ENCODE measurements at places on chromosomes 2 and 18.
A peak's percentile ranks its signal among the peaks of the same experiment; 100 is the strongest.

DNA sequence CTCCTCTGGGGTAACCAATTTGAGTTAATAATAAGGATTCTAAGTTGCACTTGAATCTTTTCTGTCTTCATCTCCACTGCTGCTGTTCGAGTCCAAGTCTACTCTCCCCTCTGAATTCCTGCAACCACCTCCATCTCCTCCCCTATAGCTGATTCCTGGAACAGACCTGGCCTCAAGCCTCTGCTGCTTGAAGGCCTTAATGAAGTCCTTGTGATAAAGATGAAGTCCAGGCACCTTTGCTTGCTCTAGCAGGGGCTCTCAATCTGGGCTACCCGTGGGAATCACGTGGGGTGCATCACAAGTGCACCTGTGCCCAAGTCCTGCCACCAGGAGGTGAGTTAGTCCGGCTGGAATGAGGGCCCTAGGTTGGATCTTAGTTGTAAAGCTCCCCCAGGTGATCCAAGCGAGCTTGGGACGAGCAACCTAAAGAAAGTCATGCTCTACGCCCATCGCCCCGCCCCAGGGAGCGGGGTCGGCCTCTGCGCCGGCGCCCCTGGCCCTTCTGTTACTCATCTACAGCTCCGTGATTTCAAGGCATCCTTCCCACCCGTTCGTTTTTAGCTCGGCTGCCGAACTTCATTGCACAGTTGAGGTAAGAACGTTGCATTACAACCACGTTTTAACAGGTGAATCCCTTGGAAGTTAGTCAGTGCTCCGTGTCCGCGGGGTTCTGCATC is 905 bp upstream of the IAH1 start:
- no peak for DNase-seq

GRCh38 chr2:135557530-135557929 is 26.2 kb downstream of the R3HDM1 start:
- DNase-seq: peak; percentile 21

DNA sequence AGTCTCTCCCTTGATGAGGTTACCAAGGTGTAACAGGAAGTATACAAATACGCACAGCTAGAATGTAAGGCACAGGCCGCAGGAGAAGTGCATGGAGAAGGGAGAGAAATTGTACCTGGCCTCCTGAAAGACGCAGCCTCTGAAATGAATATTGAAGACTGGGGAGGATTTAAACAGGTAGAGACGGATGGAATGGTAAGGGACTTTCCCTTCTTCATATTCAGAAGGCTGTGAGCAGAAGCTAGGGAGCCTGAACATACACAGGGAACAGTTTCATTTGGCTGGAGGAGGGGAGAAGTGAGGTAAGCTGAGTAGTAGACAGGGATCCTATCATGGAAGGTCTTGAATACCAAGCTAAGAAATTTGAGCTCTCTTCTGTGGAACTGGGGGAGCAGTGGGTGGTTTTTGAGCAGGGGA is 112.7 kb downstream of the ANKRD44 start:
- no peak for DNase-seq

- peak; percentile 65 for DNase-seq
These were observed at the start of gene PDE11A for GRCh38 chr2:178072383-178073301. PDE11A (minus strand) TSS chr2:178072777; CDS start chr2:178072437, 340 bp downstream.

DNA sequence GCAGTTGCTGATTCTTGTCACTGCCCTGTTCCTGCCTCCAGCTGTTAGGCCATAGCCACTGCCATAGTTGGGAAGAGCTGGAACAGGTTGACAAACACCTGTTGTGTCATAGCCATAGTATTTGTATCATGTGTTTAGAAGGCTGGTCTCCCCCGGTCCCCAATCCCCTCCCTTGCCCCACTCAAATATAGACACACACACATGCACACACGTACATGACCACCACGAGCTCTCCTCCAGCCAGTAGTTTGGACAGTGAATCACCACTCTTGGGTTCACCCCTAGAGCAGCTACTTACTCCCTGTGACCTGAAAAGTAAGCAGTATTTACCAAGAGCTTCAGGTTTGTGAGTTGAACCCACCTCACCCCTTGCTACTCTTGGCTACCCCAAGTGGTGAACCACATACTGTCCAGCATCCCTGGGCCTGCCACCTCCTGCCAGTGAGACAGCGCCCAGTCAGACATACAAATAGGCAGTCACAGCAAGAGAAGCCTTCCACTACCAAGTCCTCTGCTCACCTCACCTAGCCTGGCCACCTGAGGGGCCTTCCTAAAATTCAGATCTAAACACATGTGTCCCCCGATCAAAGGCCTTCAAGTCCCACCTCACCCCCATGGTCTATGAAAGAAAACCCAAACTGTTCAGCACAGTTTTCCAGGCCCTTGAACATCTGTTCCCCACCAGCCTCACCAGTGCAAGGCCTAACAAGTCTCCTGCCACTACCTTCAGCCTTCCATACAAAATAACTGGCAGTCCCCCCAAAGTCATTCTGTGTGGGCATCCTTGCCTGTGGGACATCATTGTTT is 7.1 kb downstream of the PCBP1 start:
- DNase-seq: no peak

GRCh38 chr2:223626716-223627115 is 24.6 kb upstream of the SCG2 start:
- DNase-seq: peak; percentile 65

DNA sequence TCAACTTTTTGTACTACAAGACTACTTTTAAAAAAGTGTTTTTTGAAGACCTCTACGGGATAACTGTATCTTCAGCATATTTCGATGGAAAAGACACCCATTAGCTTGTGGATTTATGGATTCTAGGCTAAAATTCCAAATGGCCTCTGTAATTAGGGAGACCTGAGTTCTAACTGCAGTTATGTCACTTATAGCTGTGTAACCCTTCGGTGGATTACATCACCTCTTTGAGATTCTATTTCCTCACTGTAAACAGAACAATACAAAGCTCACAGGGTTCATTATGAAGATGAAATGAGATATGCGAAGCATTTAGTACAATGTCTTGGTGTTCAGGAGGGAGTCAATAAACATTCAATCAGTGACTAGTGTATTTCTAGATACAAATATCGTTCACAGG is 24.2 kb downstream of the LMAN2L start:
- DNase-seq: no peak

DNA sequence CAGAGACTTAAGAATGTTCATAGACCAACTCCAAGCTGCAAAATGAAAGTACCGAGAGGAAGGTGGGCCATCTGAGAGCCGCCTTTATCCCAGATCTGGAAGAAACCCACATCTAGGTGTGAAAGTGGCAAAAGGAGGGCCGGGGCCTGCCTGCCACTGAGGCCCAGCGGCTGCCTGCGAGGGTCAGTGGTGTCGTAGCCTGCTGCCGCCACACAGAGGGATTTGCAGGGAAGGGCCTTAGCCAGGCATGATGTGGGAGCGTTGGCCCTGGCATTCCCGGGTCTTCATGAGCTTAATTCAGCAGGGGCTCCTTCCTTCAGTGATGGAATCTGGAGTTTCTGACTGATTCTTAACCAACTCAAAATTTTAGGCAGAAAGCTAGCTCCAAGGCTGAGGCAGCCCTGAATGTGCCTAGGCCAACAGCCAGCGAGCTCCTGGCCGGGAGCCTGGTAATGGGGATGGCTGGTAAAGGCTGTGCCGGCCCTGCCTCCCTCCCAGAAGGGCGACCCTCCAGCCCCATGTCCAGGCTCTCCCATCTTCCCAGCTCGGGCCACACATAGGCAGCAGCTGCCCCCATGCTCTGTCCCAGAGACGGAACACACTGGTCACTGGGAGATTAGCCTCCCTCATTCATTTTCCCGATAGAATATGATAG is 230.1 kb downstream of the AGAP1 start:
- no peak for DNase-seq

- no peak for DNase-seq
These were observed 1003.8 kb upstream of the DDX18 start for GRCh38 chr2:116810645-116811044.

- no peak for DNase-seq
These were observed 30.4 kb upstream of the ASB18 start for GRCh38 chr2:236294647-236295046.

- no peak for DNase-seq
These were observed 20.2 kb upstream of the GYPC start for GRCh38 chr2:126635736-126636135.

DNA sequence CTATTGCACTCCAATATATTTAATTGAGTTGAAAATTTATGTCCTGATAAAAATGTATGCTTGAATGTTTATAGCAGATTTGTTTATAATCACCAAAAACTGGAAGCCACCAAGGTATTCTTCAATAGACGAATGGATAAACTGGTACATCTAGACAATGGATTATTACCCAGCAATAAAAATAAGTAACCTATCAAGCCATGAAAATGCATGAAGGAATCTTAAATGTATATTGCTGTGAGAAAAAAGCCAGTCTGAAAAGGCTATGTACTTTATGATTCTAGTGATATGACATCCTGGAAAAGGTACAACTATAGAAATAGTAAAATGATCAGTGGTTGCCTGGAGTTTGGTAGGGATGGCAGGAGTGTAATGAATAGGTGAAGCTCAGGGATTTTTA is 580.7 kb downstream of the DCC start:
- DNase-seq: no peak

- DNase-seq: no peak
These were observed 4.4 kb upstream of the VPS54 start for GRCh38 chr2:64023485-64024258.

- no peak for DNase-seq
These were observed 184.5 kb downstream of the BCL2 start for GRCh38 chr18:63135101-63135500.

DNA sequence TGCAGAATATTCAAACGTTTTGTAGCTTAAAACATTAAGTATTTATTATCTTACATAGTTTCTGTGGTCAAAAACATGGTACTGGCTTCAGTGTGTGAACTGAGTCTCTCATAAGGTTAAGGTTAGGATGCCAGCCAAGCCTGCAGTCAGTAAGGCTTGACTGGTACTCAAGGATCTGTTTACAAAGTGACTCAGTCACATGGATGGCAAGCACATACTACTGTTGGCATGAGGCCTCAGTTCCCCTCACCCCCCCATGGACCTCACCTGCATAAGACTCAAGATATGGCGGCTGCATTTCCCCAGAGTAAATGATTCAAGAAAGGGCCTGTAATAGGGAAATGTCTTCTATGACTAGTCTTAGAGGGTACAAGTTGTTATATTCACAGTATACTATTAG is 1167.5 kb downstream of the DPP10 start:
- no peak for DNase-seq

- no peak for DNase-seq
These were observed 62.0 kb upstream of the FZD5 start for GRCh38 chr2:207831584-207832248.

DNA sequence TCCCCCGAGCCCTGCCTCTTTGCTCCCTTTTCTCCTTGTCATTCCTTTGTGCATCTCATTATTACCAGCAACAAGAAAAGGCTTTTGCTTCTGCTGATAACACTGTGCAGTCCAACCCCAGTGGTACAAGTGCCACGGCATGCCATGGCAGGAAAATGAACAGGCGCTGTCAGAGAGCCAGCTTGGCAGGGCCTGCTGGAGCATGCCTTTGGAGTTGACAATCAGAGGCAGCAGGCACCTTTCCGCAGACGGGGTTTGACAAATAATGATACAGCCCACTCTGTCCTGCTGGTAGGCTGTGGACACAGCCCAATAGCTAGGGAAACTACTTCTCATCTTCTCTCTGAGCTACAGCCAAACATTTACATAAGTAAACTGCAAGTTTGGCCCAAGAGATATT is 243.9 kb upstream of the LRRTM1 start:
- DNase-seq: no peak

GRCh38 chr18:58755304-58756010 is 84.2 kb downstream of the MALT1 start:
- DNase-seq: no peak

- peak; percentile 59 for DNase-seq
These were observed at the start of gene DAW1 for GRCh38 chr2:227871375-227871791. DAW1 (plus strand) TSS chr2:227871631; CDS start chr2:227871690, 59 bp downstream.

- no peak for DNase-seq
These were observed 10.3 kb downstream of the DNER start for GRCh38 chr2:229703909-229704630.

- peak; percentile 96 for DNase-seq
These were observed 72.6 kb downstream of the ACTR2 start for GRCh38 chr2:65300134-65300760.

- DNase-seq: no peak
These were observed 62.4 kb downstream of the PLB1 start for GRCh38 chr2:28558158-28558820.

DNA sequence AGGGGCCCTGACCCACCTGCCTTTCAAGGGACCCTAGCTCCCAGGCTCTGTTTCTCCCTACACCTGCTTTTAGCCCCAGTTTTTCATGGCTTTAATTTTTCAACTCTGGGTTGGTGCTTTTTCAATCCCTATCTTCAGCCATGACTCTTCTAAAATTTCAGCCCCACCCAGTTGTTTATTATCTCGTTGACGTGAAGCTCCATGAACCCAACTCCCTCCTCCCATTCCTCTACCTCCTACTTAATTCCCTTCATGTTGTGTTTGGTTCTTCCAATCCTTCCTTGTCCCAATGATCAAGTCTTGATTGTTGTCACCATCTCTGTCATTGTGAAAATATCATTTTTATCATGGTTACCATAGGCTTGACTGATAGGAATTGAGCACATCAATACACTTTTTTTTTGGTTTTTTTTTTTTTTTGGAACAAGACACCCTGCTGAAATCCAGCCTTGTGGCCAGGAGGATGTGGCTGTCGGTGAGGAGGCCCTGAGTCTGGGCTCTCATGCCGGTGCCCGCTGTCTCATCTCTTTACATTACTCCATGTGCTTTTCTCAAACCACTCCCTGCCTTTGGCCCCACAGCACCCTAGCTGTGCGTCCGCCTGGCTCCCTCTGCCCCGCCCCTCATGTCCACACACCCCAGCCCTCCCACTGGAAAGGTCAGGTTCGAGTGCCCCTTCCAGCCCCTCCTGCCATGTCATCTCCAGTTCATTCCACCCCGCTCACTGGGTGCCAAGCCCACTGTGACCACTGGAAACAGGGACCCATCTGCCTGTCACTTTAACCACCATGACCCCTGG is 39.3 kb downstream of the NAPG start:
- no peak for DNase-seq

DNA sequence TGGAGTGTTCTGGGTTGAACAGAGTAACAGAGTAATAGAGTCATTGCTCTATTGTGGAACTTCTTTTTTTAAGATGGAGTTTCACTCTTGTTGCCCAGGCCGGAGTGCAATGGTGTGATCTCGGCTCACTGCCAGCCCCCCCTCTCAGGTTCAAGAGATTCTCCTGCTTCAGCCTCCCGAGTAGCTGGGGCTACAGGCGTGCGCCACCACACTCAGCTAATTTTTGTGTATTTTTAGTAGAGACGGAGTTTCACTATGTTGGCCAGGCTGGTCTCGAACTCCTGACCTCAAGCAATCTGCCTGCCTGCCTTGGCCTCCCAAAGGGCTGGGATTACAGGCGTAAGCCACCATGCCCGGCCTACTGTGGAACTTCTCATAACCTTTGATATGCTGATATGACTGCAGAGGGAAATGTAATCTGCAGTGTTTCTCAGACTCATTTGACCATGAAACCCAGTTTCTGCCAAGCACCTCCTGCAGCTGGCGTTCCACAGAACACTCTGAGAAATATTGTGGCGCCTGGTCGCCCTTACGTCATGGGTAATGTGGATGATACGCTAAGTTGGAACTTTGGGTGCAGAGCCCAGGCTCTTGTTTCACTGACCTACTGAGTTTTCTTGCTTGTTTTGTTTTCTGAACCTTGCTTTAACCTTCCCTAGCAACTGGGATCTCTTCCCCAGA is 213.8 kb downstream of the BCL2 start:
- no peak for DNase-seq

- DNase-seq: peak; percentile 51
These were observed 29.5 kb downstream of the ANXA4 start for GRCh38 chr2:69771461-69771860.
